ENCODE measurements at places on chromosomes 12 and 14.

GRCh38 chr12:104792570-104792969 lies 165.5 kb downstream of the SLC41A2 start:
- DNase-seq, result no peak

DNA sequence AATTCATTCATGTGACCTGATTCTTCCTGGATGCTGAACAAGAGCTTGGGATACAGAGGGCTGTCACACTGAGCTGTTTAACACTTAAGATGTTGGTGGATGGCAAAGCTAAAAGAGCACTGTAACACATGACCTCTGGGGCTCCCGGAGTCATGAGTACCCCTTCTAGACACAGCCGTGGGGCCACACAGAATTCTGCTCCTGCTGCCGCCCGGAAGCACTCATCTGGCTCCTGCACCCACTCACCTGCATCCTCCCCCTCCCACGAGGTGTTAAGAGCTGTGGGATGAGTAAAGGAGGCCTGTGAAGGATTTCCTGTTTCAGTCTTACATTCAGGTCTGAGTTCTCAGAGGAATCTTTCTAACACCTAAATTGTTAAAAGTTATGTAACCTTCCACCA lies 78.0 kb upstream of the SSTR1 start:
- peak; percentile 9 for DNase-seq

DNA sequence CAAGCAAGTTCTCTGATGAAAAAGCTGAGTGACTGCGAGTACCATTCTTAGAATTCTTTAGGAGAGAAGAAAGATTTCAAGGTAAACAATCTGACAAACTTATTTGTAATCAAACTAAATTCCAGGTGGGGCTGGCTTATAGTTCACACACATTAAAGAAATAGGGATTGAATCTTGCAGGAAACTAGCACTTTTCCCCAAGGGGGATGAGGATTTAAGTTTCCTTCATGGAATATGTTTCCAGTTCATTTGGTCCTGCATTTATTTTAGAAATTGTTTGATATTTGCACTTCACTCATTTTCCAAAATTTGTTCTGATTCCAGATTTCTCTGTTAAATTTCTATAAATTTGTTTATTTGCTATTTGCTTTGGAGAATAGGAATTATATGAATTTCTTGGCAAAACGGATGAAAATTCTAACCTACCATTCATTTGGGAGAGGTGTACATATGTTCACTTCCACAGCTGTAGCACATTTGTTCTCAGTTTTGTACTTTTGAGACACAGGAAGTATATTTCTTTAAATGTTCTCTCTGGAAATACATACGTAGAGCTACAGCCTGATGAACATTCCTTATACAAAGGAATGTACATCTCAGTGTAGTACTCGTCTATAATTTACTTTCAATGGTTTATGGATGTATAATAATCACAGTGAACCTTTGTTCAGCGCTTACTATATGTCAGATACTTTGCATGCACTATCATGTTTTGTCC lies 145.5 kb downstream of the AKAP6 start:
- DNase-seq, result no peak

DNA sequence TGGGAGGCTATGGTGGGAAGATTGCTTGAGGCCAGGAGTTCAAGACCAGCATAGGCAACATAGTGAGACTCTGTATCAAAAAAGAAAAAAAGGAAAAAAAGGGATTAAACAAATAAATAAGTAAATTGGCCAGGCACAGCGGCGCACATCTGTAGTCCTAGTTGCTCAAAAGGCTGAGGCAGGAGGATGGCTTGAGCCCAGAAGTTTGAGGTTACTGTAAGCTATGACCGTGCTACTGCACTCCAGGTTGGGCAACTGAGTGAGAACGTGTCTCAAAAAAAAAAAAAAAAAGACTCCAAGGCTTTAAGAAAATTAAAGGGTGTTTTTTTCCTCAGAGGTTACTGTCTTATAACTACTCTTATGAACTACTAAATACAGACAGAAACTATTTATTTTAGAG lies 11.7 kb downstream of the BEST3 start:
- no peak for DNase-seq

Measured in stimulated activated CD8-positive, alpha-beta memory T cell treated with anti-CD3 and anti-CD28 coated beads, Interleukin-2, amount 100 ng/mL, for 48 hours (primary cell).